ENCODE measurements at places on chromosomes 2 and 18.

DNA sequence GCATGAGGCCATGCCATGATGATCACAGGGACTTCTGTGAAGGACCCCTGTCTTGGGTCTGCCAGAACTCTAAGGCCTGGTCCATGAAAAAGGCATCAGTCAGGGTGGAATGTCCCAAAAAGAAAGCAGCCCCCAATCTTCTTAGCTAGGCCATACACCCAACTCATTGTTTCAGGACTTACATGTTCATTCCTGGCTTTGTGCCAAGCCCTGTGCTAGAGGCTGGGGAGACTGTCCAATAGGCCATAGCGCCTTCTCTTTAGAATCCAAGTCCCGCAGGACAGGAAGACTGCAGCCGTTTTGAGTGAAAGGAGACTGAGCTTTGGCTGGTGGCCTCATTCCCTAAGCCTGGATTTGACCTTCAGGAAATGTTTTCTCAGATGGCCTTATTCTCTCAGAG lies 247.3 kb downstream of the PRKCE start:
- no peak for DNase-seq

GRCh38 chr18:58955738-58956137 lies 91.1 kb downstream of the ZNF532 start:
- DNase-seq, result no peak

- no peak for DNase-seq
These were observed 174.5 kb downstream of the SS18 start for GRCh38 chr18:25915907-25916306.

- DNase-seq, result no peak
These were observed 12.3 kb downstream of the FBLN7 start for GRCh38 chr2:112150447-112150846.

GRCh38 chr2:41854227-41854626 lies 193.6 kb upstream of the PKDCC start:
- DNase-seq, result no peak

GRCh38 chr2:157404363-157404762 lies 39.5 kb downstream of the CYTIP start:
- DNase-seq, result no peak

DNA sequence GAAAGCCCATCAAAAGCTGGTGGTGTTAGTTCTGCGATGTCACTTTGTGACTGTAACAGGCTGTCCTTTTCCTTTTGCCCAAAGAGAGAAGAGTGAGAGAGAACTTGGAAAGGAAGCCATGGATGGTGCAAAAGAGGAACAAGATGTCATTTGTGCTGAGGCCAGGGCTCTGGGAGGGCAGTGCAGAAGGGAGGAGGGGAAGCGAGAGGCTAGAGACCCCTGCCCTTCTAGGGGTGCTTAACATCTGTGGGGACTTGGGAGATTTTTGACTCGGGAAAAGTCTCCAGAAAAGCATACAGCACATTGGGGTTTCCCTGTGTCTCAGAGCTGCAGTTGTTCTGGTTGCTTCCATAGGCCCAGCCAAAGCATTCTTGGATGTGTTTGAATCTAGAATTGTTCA lies 49.6 kb downstream of the ZBTB7C start:
- no peak for DNase-seq

DNA sequence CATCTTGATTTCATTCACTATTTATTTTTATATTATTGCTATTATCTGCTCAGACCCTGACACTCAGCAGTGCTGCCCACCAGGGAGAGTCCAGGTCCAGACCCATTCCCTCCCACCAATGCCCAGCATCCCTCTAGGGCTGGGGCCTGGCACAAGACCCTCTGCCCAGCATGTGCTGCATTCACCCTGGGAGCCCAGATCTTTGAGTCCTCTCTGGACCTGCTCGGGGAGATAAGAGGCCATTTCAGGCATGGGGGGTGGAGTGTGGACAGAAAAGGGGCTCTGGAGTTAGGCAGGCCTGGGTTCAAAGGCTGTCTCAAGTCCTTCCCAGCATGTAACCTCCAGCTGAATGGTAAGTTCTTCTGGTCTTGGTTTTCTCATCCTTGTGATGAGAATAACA lies 209.6 kb downstream of the CYP26B1 start:
- DNase-seq, result no peak

GRCh38 chr2:191831410-191831994 lies 15.4 kb downstream of the CAVIN2 start:
- no peak for DNase-seq

DNA sequence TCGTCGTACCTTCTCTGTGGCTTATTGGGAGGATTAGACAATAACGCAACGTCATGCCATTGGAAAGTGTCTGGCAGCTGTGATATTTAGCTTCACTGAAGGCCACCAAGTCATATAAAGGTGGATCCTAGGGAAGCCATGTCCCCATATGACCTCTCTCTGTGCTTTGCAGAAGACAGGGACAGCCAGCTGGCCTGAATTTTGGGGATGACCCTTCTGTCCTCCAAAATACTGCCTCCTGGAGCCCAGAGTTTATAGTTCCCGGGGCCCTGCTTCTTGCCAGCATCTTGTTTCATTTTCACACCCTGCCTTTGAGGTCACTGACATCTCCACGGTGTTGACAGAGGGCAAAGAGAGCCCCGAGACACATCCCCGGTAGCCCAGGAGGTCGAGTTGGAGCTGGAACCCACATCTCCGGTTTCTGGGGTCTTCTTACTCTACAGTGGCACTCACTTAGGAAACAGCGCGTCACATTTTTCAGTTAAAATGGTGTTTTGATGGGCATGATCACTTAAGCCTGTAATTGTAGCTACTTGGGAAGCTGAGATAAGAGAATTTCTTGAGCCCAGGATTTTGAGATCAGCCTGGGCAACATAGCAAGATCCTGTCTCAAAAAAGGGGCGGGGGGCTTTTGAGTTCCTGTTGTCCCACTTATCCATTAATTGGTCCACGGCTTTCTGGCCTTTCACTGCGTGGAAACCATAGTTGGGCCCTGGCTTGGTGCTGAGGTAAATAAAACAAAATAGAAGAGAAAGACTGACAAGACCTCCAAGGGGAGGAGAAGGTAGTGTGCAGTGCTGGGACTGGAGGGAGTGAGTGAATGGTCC lies 101.1 kb downstream of the DDX1 start:
- no peak for DNase-seq

DNA sequence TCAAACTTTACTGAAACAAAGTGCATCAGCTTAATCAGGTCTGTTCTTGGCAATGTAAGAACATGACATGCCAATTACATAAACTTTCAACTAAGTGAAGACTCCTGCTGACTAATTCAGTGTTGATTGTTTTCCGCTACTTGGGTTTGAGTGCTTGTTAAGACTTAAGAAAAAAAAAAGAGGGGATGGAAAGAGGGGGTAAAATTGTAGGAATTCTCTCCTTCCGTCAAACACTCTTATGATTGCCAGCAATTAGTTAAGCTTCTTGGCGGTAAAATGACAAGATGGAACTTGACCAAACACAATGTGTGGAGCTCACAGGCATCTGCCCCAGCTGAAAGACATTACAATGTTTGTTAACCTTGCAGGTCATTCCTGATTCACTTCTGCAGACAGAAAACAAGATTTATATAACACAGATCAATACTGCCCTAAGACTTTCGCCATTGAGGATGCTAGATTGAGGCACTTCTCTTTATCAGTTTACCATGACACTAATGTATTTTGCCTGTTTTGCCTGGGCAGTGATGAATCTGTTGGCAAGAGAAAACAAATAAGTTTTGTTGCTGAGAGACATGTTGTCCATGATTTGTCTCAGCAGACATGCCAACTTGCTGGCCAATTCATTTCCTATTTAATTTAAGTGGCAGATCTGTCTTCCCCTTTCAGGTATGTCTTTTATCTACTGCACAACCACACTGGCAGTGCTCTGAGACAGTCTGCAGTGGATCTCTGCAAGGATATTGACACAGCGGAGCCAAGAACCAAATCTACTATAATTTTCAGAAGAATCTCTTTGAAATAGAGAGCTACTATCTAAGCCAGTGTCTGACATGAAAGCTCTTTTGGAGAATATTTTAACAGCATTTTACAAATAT lies 410.0 kb upstream of the KCNH7 start:
- DNase-seq, result no peak

- DNase-seq, result no peak
These were observed 101.3 kb upstream of the SOX11 start for GRCh38 chr2:5590886-5591285.

DNA sequence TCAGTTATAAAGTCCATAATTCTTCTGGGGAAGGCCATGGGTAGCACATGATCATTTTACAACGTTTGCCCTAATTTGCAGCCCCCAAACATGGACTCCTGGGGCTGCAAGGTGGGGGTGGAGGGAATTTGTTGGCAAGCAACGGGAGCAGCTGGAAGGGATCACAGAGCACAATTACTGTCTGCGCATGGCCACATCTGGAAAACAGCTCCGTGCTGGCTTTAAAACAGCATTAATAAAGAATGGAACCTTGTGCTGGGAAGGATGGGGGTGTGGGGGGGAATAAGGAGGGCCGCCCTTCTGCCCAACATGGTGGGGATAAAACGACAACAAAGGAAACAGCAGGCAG lies 60.9 kb upstream of the SLC14A2 start:
- DNase-seq, result no peak

DNA sequence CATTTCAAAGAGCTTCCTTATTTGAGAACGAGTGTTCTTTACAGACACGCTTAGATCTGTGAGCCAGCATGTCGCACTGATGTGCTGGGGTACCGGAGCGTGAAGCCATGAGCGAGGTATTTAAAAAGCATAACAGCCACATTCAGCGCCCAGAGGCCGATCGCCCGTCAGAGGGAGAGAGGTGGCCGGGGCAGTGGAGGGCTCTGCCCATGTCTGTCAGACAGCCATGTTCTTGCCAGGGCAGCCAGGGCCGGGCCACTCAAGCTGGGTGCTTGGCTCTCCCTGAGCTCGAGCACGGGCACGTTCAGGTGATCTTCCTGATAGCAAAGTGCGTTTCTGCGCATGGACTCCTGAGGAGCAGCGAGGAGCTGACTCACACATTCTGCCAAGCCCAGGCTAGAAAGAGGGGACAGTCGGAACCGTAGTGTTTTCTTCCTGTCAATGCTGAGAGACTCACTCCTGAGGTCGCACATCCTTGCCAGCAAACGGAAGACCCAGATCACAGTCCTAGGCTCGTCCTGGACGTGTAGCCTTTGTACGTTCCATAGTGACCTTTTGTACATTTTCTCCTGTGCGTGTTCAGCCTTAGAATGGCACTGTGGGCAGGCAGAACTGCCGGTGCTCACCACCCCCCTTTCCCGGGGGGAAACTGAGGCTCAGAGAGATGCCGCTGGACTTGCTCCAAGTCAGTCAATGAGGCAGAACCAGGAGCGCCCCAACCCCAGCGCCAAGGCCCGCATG lies 100.7 kb downstream of the NFATC1 start:
- DNase-seq, result no peak

DNA sequence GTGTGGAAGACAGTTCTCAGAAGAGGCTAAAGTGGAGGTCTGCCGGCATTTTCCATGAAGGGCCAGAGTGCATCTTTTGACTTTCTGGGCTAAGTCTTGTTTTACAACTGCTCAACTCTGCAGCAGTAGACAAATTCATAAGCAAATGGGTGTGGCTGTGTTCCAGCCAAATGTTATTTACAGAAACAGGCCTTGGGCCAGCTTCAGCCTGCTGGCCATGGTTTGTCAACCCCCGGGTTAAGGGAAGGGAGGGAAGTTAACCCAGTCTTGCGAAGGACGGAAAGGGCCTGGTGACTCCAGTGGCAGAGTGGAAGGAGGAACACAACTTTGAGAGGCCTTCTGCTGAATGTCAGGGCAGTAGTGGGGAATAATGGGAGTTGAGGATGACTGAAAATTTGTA lies 34.3 kb upstream of the NCKAP5 start:
- DNase-seq, result no peak

DNA sequence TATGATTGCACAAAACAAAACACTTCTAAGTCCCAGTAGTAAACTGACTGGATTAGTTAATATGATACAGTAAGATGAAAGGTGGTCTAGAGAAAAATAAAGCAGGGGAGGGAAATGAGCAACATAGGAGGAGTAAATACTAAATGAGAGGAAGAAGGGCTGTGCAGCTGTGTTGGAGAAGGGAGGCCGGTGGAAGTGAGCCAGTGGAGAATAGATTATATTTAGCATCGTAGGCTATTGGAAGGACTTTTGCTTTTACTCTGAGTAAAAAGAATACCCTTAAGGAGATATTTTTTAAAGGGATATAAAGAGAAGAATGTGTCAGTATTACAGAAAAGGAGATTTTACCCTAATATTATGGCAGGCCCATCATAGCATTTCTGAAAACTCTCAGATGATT lies 12.7 kb downstream of the WDR75 start:
- DNase-seq, result no peak

DNA sequence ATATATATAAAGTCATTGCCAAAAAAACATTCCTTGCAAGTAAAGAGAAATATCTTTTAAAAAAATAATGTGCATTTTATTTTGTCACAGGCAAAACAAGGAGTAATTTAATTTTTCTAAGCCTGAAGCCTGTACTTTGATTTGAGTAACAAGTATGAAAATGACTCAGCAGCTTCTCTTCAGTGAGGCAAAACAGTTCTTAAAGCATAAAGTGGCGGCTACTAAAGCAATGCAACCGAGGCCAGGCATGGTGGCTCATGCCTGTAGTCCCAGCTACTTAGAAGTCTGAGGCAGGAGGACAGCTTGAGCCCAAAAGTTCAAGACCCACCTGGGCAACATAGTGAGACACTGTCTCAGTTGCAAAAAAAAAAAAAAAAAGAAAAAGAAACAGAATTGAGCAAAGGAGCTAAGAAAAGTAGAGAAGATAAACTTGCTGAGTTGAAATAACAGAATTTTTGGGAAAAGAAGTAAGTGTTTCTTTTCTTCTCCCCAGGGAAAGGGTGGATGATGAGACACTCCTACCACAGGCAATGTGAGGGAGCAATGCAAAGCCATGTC lies 29.6 kb downstream of the DOK1 start:
- DNase-seq, result no peak

- no peak for DNase-seq
These were observed 587.9 kb downstream of the NRXN1 start for GRCh38 chr2:50443868-50444630.

- DNase-seq, result no peak
These were observed 109.7 kb upstream of the PKDCC start for GRCh38 chr2:41937921-41938708.

- no peak for DNase-seq
These were observed 108.4 kb downstream of the ALMS1 start for GRCh38 chr2:73494031-73494430.

DNA sequence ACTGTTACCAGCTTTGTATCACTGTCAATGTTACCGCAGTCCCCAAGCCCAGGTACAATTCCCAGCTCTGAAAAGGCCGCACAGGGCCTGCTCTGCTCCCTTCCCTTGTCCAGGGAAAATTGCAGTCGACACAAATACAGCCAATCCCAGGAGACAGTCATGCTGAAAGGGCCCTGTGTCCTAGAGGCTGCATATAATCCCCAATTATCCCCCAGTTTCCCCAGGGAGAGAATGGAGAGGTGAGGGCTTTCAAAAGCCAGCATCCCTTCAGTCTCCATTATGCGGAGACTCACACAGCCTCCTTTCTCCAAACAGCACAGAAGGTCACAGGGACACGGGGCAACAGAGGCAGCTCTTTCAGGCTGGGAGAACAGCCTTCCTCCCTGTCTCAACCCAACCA lies 17.1 kb upstream of the CTIF start:
- no peak for DNase-seq

DNA sequence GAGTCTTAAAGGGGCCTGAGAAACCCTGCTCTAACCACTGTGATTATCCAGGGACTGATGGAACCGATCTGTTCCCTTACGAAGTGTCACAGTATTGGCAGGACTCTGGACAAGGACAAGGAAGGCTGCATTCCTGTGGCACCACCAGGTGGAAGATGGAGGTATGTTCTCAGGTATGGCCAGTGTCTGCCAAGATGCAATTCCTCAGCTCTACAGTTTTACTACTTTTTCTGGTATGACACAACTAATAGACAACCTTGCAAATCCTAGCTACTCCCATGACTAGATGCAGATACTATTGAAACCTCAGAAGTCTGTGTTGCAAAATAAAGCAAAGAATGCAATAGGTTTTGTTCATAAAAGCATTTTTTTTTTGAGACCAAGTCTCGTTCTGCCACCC lies 14.6 kb downstream of the RAB31 start:
- DNase-seq, result no peak
